ENCODE measurements at places on chromosomes 12 and 14.
A peak's percentile ranks its signal among the peaks of the same experiment; 100 is the strongest.

DNA sequence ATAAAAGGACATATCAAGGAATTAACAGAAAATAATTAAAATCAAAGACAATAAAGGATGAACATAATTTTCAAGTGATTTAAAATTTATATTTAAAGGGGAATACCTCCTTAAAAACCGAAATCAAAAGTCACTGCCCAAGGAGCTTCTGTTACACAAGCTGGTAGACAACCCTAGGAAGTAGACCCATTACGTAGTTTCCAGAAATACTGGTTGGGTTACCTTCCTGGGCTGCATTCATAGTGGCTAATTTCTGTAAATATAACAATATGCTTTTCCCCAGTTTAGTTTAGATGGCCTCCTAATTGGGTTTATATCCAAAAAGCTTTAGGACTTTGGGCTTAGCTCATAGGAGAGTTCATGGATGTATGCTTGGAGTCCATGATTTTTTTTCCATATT is 2.1 kb upstream of the EDDM3A start:
- DNase-seq = no peak

DNA sequence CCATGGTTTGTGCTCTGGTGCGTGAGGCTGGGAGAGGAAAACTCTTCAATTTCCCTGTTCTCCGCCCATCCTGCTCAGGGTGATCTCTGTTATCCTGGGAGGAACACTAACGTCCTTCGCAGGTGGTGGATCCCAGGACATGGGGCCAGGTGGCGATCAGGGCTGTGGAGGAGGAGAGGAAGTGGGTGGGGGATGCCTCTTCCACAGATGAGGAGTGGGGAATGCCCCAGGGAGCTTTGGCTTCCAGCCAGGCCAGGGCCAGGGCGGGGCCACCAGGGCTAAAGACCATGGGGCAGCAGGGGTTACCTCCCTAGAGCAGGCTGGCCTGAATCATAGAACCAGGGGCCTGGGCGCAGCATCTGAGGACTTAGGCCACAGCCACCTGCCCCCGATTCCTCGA is 3.3 kb upstream of the KRT75 start:
- no peak for DNase-seq

DNA sequence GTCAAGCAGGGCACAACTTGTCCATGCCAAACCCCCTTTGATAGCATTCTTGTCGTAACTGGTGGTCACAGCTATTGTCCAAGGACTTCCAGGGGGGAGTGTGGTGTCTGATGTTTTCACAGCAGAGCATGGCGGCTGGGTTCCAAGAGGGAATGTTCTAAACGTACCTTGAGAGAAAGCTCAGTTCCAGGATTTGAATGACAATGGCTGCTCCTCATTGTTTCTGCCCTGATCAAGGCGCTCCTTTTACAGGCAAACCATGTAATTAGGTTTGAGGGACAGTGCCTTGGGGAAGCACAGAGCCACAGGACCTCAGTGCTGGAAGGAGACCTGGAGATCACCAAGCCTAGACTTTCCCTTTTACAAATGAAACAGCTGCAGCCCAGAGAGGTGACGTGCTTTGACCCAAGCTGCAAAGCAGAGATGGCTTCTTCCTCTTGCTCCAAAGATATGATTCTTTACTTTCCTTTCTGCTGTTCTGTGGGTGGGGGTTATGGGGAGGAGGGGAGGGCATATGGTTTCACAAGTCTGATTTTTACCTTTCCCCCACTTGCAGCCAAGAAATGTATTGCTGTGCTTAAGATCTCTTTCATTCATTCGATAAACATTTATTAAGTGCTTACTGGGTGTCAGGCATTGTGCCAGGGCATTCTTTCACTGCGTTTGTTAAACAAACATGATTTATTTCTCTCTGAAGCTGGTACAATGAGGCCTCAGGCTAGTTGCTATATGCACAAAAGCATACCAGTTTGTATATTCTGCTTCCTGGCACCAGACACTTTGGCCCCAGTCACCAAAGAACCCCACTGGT is 172.8 kb downstream of the KTN1 start:
- no peak for DNase-seq

GRCh38 chr12:81859521-81859920 is 100.4 kb upstream of the PPFIA2 start:
- DNase-seq = peak; percentile 32

- no peak for DNase-seq
Measured at GRCh38 chr14:23047034-23047634, 5.1 kb downstream of the PSMB11 start.

DNA sequence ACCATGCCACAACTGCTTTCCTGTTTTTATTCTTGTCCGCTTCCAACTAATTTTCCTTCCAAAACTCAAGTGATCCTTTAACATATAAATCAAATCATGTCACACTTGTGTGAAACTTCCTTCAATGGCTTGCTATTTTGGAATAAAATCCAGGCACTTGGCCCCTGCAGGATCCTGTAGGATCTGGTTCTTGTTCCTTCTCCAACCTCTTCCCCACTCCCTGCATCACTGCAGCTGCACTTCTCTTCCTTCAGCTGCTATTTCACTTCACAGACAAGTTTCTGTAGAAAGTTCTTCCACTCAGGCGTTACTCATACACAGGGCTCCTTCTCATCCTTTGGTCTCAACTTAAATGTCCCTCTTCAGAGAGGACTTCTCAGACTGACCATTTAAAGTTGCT is 239.7 kb upstream of the BTG1 start:
- DNase-seq = no peak

GRCh38 chr12:25728056-25728595 is 175.0 kb upstream of the LMNTD1 start:
- DNase-seq = no peak

DNA sequence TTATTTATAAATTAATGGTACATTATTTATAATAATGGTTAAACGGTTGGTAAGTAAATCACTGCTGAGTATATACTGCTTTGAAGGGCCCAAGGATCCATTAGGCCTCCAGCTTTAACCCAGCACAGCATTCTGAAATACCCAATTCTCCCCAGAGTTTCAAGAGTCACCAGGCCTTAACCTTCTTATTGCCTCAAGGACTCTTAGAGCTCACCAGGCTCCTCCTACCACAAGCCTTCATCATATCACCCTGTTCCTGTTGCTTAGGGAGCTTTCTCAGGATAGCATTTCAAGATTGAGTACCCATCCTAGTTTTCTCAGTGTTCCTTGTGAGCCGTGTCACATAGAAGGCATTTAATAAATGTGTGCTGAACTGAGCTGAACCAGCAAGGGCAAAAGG is 242.5 kb downstream of the FBXL14 start:
- no peak for DNase-seq

GRCh38 chr12:40164034-40164433 is 58.2 kb upstream of the SLC2A13 start:
- no peak for DNase-seq

GRCh38 chr12:115828168-115828567 is 449.3 kb downstream of the MED13L start:
- DNase-seq = no peak

DNA sequence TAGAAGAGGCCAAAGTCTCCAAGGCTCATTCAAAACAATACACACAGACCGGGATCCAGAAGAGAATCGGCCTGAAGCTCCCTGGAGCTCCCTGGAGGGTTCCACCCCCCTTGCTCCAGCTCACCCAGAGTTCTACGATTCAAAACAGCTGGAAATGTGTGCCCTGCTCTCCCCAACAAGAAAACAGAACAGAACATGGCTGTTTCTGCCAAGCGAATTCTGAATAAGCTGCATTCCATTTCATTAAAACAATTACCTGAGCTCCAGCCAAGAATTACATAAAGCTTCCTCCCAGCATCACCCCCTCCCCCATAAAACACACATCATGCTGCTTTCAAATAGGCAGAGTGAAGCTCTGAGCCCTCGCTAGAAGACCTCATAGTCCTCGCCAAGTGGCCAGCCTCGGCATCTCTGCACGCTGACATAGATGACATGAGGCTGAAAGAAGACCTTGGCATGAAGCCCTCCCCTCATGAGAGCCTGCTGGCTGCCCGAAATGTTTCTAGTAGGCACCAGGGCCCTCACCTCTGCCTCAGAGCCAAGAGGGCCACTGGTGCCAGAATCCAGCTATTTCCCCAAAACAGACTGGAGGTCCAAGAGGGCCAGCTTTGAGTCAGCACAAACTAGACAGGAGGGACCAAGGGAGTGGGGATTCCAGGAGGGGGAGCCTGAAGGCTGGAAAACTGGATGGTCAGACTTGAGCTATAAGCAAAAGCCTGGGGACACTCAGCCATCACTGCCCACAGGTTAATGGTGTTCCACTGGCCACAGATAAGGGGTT is 8.3 kb downstream of the PXN start:
- DNase-seq = no peak

DNA sequence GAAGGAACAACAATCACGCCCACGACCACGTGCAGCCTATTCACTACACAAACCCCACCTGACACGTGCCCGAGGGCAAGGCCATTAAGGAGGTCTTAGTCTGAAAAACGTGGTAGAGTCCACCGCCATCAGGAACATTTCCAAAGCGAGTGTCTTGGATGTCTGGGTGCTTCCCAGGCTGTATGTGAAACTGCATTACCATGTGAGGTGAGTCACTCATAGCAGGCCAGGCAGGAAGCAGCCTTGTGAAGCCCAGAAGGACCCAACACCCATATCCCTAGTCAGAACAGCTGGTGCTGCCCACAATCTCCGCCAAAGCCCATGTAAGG is 3.3 kb upstream of the KRT79 start:
- no peak for DNase-seq

DNA sequence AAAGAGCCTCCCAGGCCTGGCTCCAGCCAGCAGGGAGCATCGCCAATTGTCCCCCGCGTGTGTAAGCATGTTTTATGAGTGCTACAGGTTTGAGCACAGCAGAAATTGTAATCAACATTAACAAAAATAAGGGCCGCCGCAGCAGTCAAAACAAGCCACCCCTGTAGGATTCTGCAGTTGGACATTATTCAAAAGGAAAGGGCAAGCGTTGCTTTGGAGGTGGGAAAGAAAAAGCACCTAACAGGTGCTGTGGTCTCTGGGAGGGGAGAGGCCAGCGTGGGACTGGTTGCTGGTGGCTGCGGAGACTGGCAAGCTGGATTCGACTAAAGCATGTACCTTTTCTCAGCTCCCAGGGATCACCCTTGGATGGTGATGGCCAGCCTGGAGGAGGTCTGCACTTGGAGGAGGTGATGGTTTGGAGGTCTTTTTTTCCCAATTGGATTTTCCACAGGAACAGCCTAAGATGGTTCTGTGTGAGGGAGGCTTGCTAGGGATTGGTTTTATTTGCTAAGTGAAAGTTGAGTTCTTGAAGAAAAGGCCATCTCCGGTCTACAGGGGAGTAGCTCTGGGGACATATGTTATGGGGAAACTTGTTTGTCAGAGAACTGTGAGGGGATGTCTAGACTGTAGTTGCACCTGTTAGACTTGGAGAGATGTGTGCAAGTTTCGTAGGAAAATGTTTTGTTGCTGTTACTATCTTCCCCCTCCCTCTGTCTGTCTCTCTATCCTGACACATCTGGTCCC is 2.0 kb downstream of the DYRK2 start:
- DNase-seq = no peak

GRCh38 chr12:24821691-24822090 is 127.2 kb downstream of the BCAT1 start:
- DNase-seq = no peak

GRCh38 chr12:81591256-81591655 is 167.9 kb downstream of the PPFIA2 start:
- no peak for DNase-seq

DNA sequence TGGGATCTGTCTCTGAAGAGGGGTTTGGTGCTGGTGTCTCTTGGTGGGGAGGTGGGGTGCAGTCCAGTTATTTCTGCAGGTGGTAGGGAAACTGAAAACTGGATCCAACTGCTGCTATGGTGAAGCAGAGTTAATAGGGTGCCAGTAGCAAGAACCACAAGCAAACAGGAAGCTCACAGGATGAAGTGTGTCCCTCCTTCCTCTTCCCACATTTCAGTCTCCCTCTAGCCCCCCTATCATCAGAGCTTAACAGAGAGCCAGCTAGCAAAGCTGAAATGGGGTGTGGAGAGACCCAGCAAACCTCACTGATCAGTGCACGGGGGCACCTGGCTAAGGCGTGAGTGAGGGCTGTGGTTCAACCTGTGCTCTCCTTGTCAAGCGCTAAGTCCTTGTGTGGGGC is 69.1 kb upstream of the C12orf71 start:
- DNase-seq = peak; percentile 71

- DNase-seq = no peak
Measured at GRCh38 chr12:106942775-106943174, 12.9 kb upstream of the TMEM263 start.

- DNase-seq = no peak
Measured at GRCh38 chr12:8088574-8088973, 6.5 kb downstream of the NECAP1 start.

- no peak for DNase-seq
Measured at GRCh38 chr12:56522411-56523193, 982 bp downstream of the RBMS2 start.

All from Kasumi-1 (cell line).